Esophagus muscularis mucosa (tissue), 4 donors: ENCODE measurements at places on chromosomes 1 and 21.
A peak's percentile ranks its signal among the peaks of the same experiment; 100 is the strongest.

- no peak for DNase-seq
These were observed 161.8 kb downstream of the NFIA start for GRCh38 chr1:61244114-61244513.

- DNase-seq = no peak
These were observed 20.2 kb downstream of the NUAK2 start for GRCh38 chr1:205301205-205301821.

DNA sequence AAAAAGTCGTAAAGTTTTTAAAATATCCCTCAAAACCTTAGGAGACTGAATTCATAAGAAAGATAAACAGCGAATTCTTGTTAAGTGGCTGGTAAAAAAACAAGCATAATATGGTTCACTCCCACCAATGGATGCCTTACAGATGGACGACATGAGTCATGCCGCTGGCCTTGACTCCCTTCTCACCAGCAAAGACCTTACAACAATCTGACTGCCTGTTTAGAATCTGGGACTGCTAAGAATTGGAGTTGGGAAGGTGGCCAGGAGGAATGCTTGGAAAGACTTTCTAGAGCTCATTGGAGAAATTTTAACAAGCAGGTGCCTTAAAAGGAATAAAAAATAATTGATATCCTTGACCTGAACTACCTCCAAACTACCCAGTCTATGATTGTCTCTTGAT lies 206.9 kb upstream of the FMN2 start:
- DNase-seq = peak; percentile 26

- no peak for DNase-seq
These were observed 7.6 kb upstream of the RGS16 start for GRCh38 chr1:182611787-182612186.

GRCh38 chr1:206955476-206956451 lies 9.5 kb upstream of the PIGR start:
- DNase-seq = no peak

DNA sequence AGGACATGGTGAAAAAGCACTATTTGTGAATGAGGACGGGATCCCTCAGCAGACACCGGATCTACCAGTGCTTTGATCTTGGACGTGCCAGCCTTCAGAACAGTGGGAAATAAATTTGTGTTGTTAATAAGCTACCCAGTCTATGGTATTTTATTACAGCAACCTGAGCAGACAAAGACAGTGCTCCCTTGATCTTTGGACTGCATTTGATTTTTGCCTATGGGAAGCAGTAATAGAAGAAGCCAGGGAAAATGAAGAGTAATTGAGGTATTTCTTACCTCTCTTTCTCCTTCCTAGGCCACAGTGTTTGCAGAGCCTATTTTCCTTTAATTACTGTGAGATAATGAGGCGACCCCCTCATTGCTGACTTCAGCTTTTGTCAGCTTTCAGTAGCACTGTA lies 87.9 kb downstream of the PDE4B start:
- no peak for DNase-seq

- DNase-seq = no peak
These were observed 14.8 kb downstream of the VANGL1 start for GRCh38 chr1:115656461-115657077.

DNA sequence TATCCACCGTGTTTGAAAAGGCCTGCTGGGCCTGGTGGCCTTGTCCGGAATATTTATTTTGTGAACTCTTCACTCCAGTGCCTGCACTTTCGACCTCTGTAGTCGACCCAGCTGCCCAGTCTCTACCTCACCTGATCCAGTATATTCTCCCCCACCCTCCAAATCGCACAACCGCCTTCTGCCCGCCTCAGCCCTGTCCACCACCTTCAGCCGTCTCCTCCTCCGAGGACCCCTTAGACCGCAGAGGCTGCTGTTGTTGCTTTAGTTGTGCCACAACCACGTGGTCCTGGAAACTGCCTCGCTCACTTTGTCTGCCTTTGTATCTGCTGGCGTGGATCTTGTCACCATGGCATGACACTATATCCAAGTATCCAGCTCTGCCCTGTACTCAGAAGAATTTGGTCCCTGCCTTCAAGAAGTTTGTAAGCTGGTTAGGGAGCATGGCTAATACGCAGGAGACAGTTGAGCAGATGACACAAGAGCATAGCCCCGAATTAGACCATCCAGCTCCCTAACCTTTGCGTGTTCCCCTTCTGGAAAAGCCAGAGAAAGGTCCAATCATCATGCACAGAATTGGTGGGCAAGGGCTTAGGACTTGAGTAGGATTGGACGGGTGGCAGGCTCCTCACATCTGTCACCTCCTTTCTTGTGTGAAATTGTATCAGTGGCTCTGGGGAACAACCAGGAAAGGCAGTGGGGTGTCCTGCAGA lies 1.5 kb downstream of the PHGDH start:
- peak; percentile 91 for DNase-seq

GRCh38 chr1:172417557-172417956 lies 2.9 kb upstream of the C1orf105 start:
- DNase-seq = no peak

DNA sequence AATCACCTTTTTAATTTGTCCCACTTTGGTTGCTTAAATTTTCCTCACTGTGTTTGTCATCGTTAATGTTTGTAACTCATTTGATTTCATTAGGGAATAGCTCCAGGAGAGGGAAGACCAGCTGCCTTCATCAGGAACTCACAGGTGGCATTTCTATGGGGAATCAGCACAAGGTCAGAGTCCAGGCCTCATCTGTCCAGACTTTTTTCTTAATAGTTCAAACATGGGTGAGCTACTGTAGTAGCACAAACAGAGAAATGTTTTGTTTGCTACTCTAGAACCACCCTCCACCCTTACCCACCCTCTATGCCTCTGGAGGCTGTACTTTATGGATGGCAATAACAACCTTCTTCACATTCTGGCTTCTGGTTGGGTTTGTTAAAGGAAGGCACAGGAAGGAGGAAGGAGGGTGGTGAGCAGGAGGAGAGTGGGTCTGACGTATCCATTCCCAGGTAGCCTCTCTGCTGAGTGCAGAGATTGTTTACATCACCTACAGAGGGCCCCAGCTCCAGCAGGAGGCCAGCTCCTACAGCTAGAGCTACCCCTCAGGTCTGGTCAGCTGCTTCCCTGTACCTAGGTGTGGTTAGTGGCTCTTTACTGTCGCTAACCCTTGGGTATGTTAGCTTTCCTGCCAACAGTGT lies 8.1 kb upstream of the TEDDM1 start:
- DNase-seq = no peak

- peak; percentile 94 for DNase-seq
These were observed 161.2 kb downstream of the RUNX1 start for GRCh38 chr21:34887725-34888568.

DNA sequence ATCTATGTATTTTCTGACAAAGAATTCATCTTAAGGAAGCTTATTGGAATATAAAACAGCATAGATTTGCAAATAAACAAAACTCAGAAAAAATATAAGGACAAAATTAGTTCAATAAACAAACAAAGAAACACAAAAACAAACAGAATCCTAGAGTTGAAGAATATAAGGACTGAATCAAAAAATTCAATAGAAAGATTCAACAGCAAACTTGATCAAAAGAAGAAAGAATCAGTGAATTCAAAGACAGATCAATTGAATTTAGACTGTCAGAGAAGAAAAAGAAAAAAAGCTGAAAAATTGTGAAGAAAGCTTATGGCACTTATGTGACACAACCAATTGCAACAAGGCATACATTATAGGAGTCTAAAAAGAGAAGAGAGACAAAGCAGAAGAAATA lies 770.0 kb upstream of the RGS18 start:
- DNase-seq = no peak
